ENCODE measurements at places on chromosomes 5 and 9.

DNA sequence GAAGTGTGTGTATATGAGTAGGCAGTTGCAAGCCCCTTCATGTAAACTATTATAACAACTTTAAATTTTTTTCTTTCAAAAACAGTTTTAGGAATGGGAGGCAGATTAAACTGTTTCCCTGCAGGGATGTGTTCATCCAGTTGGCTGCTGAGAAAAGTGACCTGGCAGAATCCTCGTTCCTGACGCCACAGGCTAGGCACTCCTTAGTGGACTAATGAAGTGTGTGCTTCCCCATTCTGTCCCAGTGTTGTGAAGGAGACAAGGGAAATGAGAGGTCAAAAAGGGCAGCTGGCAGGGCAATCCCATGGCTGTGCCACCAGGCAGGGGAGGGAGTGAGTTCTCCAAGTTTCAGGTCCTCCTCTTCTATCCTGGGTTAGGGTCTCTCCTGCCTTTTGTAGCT lies 59.8 kb downstream of the FOXD1 start:
- no peak for DNase-seq

GRCh38 chr9:34496149-34496712 lies 26.6 kb downstream of the ENHO start:
- no peak for DNase-seq

DNA sequence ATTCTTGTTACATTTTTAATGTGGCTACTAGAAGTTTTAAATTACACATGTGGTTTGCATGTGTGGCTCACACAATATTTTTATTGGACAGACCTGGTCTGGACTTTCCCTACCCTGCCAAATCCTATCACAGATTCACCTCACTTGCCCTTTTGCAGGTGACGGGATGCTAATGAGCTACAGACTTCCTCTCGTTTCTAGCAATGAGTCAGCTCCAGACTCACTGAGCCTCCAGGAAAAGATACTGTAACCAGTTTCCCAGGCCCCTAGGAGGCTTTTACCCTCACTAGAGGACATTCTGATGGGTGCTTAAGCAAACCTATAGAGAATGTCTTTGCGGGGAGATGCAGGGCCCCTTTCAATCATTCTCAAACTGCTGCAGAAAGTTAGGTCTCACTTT lies 135.4 kb downstream of the WDR41 start:
- DNase-seq = no peak

DNA sequence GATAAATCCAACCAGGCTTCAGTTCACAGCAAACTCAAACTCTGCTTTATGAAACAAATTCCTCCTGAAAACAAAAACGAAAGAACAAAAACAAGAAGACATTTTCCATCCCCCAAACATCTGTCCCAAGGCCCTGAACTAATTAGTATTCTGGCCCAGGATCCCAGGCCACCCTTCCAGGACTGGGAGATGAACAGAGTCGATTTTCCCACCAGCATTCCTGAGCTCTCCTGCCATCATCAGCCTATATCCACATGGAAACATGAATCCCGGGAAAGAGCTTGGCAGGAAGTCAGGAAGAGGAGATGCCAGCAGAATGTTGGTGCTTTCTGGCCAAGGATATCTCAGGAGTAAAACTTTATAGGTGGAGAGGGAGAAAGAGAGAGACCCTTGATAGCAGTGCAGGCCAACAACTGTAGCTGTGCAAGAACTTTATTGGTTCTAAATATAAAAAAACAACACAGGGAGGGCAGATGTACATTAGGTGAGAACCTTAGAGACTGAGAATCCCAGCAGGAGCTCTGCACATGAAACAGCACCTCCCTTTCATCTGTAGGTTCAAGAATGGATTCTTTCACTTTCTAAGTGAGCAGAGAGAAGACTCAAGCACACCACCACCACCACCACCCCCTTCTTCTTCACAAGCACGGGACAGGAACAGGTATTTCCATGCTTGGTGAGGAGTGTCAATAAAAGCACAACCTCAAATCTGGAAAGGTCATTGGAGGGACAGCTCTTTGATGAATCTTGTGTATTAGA lies 190.7 kb upstream of the TAS2R1 start:
- no peak for DNase-seq

DNA sequence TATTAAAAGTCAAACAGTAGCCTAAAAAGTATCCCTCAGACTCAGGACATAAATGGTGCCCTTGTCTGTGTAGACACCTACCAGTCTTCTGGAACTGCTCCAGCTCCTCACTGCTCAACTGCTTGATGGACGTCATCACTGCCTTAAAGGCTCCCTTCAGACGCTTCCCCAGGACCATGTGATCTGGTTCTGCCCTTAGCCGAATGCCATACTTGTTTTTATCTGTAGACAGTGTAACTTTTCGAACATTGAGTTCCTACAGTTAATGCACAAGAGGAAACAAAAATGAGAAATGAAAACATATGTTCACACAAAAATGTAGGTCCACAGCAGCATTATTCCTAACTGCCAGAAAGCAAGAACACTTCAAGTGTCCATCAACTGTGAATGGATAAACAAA lies 46.2 kb downstream of the IARS1 start:
- DNase-seq = no peak

DNA sequence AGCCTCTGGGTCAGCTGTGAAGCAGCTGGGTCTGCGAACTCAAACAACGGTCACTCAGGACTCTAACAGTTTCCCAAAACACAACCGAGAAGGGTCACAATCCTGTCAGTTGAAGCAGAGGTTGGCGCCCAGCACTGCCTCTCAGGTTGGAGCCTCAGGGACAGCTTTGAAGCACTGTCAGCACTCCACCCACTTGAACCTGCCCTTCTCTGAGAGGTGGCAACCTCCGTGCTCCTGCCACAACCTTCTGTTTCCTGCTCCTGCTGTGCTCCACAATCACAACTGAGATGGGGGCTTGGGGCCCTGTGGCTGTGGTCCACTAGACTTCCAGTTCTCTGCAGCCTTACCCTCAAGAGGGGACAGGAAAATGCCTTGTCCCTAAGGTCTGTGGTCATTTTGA lies 21.7 kb upstream of the LCP2 start:
- no peak for DNase-seq

GRCh38 chr5:112738191-112738560 lies 491 bp downstream of the APC start:
- no peak for DNase-seq

DNA sequence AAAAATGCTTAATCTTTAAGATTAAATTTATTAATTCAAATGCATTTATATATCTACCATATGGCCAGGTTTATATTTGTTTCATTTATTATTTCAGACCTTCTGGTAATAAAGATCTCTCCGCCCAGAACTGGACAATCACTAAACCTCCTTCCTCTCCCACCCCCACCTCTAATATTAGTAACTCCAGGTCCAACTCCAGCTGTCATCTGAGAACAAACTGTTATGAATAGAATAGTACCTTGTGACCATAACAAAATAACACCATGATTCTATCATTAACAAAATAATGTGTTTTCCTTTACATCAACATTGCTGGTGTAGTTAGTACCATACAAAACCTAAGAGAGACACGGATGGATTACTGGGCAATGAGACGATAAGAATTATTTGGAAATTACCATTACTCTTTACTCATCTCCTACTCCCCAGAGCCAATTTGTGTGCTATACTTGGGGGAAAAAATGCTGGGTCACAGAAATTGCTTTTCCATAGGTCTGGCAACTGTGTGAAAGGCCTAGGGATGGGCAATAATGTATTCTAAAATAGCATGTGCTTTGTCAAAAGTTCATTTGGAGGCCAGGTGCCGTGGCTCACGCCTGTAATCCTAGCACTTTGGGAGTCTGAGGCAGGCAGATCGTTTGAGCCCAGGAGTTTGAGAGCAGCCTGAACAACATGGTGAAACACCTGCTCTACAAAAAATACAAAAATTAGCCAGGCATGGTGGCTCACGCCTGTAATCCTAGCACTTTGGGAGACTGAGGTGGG lies 186.1 kb downstream of the ENC1 start:
- no peak for DNase-seq
